ENCODE measurements at places on chromosomes 3 and 15.

GRCh38 chr3:170848292-170848917, 21.6 kb downstream of the RPL22L1 start:
- no peak for DNase-seq

- no peak for DNase-seq
These were observed 7.6 kb upstream of the GATA2 start for GRCh38 chr3:128500556-128500955.

- no peak for DNase-seq
These were observed 1515.0 kb downstream of the OTOL1 start for GRCh38 chr3:163011596-163011995.

GRCh38 chr3:187243933-187244524, 46.7 kb downstream of the RTP1 start:
- no peak for DNase-seq

DNA sequence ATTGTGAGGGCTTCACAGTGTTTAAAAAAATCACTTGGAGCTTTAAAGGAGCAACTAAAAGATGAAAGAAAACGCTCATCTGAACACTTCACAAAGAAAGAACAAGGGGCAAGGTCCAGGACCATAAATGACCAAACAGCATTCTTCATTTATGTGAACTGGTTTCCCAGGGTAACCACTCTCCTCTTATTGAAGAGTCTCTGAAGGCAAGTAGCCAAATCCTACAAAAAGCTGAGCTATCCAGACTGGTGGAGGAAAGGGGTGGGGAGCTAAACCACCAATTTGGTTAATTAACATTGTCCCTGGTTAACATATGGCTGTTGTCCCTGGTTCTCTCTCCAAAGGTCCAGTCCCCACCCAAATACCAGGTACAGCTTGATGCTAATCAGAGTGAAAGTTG, 58.1 kb downstream of the OSBPL10 start:
- no peak for DNase-seq

GRCh38 chr15:98800437-98801233, 152.3 kb downstream of the IGF1R start:
- DNase-seq, result no peak

GRCh38 chr15:40933517-40933902, 4.4 kb downstream of the DLL4 start:
- no peak for DNase-seq

GRCh38 chr15:71807125-71807629, 3.2 kb upstream of the NR2E3 start:
- no peak for DNase-seq

- no peak for DNase-seq
These were observed 400.0 kb downstream of the LSAMP start for GRCh38 chr3:116045314-116045713.

- DNase-seq, result no peak
These were observed 31.6 kb upstream of the FAM174B start for GRCh38 chr15:92687195-92687602.

DNA sequence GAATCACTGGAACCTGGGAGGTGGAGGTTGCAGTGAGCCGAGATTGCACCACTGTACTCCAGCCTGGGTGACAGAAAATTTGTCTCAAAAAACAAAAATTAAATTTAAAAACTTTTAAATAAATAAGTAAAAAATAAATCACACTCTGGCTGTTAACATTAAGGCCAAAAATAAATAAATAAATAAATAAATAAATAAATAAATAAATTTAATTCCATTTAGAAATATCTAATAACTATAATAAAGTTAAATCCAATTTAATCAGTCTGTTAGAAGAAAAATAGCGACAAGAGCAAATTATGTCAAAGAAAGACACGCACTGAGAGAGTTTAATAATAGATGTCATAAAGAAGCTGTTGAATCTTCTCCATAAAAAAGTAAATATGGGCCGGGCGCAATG, 13.4 kb downstream of the MAP4 start:
- no peak for DNase-seq

DNA sequence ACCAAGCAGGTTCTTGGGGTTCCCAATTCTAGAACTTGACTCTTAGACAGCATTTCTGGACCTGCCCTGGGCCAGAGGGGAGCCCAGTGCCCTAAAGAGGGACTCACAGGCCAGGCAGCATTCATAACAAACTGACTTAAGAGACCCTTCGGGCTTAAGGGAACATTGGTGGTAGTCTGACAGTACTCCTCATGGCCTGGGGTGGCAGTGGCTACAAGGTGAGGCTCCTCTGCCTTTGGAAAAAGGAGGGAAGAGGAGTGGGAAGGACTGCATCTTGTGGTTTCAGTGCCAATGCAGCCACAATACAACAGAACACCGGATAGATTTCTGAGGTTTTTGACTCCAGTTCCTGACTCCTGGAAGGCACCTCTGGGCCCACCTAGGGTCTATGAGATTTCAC, 172.2 kb upstream of the STRIT1 start:
- DNase-seq, result no peak

DNA sequence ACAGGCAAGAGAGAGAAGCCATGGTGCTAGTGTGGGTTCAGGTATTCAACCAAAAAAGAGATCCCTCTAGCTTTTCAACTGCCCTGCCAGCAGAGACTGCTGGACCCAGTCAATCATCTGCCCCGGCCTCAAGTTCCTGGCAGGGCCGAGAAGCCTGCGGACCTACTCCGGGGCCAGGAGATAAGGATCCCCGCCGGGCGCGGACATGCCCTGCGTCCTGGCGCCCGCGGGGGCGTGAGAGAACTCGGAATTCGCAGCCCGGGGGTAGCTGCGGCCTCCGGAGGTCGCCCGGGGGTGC, 821 bp upstream of the MAGI1 start:
- no peak for DNase-seq

- DNase-seq, result no peak
These were observed at the start of gene PLXND1 for GRCh38 chr3:129606636-129607390. Gene PLXND1, minus strand, starts transcription at chr3:129606676. Its CDS starts 37 bp downstream, at chr3:129606639.

GRCh38 chr3:155495387-155495786, 201.9 kb upstream of the STRIT1 start:
- no peak for DNase-seq

GRCh38 chr15:49857496-49858475, 236.9 kb downstream of the DTWD1 start:
- DNase-seq, result no peak

DNA sequence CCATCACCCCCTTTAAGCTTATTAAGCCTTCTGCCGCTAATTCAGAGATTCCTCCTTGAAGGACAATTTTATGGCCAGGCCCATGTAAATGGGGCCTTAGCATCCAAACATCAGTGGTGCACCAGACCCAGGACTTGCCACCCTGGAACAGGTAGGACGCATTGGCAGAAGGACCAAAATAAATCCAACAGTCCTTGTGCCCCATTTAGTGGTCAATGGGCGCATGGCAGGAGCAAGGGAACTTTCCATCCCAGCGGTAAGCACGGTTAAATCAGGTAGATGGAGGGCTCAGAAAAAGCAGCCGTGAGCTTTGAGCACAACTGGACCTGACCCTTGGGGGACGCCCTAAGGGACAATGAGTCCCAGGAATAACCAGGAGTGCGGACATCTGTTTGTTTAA, 540.8 kb upstream of the ROBO1 start:
- DNase-seq, result no peak

GRCh38 chr3:31565288-31565687, 32.6 kb downstream of the STT3B start:
- no peak for DNase-seq

DNA sequence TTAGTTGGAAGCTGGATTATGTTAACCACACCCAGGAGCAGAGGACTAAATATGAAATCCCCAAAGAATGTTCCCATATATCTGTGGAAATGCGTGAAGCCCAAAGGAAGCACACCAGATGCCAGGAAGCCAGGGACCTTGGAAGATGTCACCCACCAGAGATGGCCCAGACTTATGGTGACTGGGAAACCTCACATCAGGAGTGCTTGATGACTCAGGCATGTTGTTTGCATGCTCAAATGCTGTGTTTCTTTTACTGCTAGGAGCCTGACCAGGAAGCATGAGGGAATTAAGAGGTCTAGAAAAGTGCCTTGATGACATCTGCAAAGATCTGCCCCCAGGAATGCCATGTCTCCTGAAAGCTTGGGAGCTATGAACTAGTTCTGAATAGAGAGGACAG, 109.0 kb upstream of the SLC2A2 start:
- DNase-seq, result no peak

GRCh38 chr15:51126842-51127241, 32.1 kb upstream of the TNFAIP8L3 start:
- peak; percentile 45 for DNase-seq

- no peak for DNase-seq
These were observed 426.5 kb downstream of the IGSF11 start for GRCh38 chr3:118607915-118608820.

Data from Jurkat, Clone E6-1 (cell line).